NCI-H1105 (cell line): ENCODE measurements at places on chromosomes 5 and 9.

- DNase-seq = no peak
Measured at GRCh38 chr5:85823462-85824426, 794.0 kb upstream of the COX7C start.

DNA sequence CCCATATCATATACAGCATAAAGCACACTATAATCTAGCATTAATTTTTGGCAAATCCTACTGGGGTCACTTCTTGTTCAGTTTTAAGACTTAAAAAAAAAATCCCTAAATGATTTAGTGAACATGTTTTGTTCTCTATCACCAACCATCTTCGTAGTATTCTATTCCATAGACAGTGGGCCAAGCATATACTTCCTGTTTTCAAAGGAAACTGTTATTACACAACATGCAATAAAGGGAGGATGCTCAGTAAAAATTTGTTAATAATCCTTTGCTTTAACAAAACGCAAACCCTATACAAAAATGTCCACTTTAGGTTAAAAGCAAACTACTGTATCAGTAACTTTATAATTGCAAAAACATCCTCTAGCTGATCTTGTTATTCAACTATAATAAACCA lies 13.0 kb downstream of the CCNH start:
- no peak for DNase-seq

GRCh38 chr5:175166026-175166425 lies 278.0 kb downstream of the DRD1 start:
- DNase-seq = no peak

- no peak for DNase-seq
Measured at GRCh38 chr9:15073620-15074019, 163.4 kb upstream of the FREM1 start.

GRCh38 chr9:113352411-113352810 lies 3.1 kb downstream of the BSPRY start:
- no peak for DNase-seq
